ENCODE measurements at places on chromosomes 7 and 10.
A peak's percentile ranks its signal among the peaks of the same experiment; 100 is the strongest.

DNA sequence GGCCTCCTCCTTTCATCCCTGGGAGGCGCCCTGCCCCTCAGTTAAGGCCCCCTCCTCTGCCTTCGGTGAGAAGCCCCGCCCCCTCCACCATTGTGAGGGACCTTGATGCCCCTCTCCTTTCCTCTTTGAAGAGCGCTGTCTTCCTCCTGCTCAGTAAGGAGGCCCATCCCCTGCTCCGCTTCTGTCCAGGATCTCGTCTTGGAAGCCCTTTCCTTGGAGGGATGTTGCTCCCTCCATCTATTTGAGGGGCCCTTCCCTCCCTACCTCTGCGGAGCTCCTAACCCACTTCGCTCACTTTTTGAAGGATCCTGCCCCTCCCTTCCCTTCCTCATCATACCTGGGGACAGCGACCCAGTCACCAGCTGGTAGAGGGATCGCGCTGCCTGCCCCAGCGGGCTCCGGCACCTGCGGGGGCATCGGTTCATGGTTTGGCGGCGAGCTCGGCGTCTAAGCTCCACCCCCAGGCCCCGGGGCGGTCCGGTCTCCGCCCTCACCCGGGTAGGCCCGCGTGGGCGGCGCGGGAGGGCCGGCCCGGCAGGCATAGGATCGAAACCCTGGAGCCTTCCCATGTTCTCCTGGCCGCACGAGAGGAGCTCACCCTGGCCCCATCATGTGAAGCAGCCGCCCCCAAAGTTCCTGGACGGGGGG, 4.1 kb downstream of the KCNIP2 start:
- peak; percentile 63 for DNase-seq

GRCh38 chr7:156560696-156561095, 79.9 kb upstream of the RNF32 start:
- DNase-seq, result no peak

GRCh38 chr10:46283580-46284285, 3.1 kb upstream of the ANTXRL start:
- DNase-seq, result no peak

- no peak for DNase-seq
Measured at GRCh38 chr10:69337296-69338132, 59.2 kb downstream of the HK1 start.

DNA sequence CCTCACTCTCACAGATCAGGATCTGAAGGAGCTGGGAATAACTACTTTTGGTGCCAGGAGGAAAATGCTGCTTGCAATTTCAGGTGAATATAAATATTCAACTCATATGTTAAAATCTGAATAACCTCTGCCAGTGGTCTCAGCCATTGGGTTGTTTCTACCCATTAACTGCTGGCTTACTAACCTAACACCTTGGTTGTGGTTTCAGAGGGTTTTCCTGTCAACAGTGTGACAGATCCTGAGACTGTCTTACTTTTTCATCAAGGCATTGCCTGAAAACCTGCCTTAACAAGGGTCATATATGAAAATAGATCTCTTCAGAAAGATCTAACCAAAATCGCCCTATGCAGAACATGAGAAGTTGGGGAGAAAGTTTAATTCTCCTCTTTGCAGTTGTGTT, 307.7 kb downstream of the BICC1 start:
- no peak for DNase-seq

DNA sequence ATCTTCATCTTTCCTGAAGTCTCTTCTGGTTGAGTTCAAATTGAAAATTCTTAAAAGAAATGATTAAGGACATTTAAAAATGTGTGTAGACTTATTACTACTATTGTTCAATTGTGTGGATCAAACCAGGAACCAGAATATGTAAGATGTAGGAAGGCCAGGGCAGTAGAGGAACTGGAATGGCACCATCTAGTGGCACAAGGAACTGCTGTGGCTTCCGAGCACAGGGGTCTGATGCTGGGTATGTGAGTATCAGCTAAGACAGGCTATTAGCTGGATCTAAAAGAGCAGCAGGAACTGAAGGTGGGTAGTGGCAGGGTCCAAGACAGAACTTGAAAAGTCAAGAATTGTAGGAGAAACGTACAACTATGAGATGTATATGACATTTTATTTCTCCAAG, 247.3 kb downstream of the SEMA3A start:
- DNase-seq, result no peak

DNA sequence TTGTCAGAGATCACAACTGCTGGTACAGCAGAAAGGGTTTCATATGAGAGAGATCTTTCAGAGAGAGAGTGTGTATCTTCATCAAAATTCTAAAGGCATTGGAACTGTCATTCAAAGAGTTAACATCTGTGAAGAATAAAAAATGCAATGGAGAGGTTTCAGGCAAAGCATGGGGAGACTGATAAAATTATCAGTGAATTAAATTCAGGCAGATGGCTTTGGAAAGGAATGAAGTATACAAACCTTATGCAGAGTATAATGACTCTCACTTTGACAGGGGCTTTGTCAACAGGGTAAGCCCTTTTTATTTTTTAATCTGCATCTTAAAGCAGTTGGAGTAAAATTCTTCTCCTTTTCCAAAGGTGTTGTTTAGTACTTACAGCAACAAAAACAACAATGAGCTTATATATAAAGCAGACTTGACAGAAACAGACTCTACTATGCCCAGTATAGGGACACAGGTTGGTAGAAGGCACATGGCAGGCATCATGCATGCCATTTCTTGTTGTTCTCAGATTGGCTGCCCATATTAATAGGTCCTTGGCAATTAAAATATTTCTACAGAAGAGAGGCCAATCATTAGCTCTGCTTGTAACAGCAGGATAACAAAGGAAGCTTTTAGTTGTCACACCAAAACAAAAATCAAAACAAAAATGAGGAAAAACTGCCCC, 54.9 kb upstream of the NXPH1 start:
- DNase-seq, result no peak

DNA sequence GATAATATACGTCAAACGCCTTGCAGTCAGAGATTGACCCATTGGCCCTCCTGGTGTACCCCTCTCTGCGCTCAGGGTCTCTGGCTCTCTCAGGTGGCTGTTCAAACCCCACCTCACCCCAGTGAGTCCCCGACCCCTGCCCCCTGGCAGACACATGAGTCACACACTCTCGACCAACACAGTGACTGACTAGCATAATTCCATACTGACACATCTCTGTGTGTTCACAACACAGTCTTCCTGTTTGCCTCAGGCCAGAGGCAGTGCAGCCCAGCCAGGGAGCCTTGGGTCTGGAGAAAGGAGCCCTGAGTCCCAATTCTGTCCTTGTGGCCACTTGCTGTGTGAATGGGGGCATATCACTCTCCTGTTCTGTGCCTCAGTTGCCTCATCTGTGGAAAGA, 40.1 kb downstream of the PALD1 start:
- DNase-seq, result no peak

DNA sequence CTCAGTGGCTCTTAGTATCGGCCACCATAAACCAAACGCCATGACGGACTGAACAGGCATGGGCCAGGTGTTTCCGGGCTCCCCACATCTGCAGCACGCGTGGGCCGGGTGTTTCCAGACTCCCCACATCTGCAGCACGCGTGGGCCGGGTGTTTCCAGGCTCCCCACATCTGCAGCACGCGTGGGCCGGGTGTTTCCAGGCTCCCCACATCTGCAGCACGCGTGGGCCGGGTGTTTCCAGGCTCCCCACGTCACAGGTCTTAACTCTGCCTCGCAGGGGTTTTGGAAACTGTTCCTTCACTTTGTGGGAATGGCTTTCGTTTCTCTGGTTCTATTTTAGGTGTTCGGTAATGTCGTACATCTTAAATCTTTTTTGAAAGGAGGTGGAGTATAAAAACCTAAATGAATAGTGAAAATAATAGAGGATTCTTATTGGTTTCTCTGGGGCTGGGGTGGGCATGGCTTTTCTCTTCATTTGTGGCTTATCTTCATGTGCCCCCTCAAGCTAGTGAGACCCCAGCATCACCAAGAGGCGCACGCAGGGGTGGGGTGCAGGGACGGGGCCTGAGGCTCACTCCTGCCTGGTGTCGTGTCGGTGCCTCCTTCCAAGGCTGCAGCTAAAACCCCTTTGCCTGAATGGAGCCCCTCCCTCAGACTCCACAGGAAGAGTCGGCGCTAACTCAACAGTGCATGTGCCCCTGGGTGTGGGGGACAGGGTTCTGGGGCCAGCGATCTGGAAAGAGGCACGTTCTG, 126.3 kb downstream of the WDR37 start:
- no peak for DNase-seq

GRCh38 chr10:101110856-101111523, 20.1 kb upstream of the TLX1 start:
- no peak for DNase-seq

DNA sequence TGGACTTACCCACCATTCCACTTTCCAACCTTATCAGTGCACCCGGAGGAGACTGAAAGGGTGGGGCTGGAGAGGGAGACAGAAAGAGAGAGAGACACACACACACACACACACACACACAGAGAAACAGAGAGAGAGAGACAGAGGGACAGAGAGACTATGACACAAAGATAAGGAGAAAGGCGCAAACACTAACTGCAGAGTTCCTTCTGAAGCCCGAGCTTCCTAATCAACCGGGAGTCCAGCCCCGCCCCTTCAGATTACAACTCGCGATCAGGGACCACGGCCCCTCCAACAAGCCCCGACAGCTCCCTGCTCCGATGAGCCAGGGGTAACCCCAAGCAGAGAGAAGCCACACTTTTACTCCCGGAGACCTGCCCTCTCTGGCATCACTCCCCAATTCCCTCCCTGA, 499 bp downstream of the GAL3ST4 start:
- no peak for DNase-seq

GRCh38 chr10:82294874-82295378, 419.9 kb downstream of the NRG3 start:
- DNase-seq, result no peak

DNA sequence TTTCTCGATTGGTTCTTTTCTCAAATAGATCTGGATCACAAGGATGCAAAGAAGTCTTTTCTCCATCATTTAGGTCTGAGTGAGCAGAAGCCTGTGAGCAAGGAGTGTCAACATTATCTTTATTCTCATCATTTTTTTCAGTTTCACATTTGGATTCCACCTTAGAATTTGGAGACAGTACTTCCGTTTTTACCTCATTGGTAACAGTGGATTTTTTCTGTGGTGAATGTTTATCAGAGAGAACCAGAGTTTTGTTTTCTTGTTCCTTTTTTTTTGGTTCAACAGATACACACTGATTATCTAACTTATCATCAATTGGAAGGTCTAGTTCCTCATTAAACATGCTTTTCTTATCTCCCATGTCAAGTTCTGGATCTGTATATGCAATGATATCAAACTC, 151.3 kb downstream of the GALNT11 start:
- no peak for DNase-seq

DNA sequence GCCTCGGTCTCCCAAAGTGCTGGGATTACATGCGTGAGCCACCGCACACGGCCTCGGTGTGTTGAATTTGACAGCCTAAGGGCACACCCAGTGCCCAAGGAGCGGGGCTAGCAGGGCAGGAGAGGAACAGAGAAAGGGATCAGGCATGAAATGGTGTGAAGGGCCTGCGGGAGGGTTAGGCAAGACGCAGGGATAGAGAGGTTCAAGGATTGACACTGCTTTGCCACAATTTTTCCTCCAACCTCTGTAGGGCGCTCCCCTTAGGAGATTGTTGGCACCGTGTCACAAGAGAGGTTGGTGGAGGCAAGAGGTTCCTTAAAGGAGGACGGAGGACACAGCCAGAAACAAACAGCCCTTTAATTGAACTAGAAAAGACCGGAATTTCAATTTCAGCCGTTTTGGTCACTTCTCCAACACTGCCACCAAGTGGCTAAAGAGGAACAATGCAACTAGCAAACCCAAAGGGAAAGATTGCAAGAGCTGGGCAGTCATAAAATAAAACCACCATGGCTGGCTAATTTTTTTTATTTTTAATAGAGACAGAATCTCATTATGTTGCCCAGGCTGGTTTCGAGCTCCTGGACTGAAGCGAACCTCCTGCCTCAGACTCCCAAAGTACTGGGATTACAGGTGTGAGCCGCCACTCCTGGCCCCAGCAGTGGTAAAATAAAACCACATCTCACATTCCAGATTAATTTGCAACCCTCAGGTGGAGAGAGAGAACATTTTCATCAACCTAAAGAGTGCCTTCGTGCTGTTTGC, 6.9 kb upstream of the CREB3L2 start:
- DNase-seq, result peak; percentile 19

DNA sequence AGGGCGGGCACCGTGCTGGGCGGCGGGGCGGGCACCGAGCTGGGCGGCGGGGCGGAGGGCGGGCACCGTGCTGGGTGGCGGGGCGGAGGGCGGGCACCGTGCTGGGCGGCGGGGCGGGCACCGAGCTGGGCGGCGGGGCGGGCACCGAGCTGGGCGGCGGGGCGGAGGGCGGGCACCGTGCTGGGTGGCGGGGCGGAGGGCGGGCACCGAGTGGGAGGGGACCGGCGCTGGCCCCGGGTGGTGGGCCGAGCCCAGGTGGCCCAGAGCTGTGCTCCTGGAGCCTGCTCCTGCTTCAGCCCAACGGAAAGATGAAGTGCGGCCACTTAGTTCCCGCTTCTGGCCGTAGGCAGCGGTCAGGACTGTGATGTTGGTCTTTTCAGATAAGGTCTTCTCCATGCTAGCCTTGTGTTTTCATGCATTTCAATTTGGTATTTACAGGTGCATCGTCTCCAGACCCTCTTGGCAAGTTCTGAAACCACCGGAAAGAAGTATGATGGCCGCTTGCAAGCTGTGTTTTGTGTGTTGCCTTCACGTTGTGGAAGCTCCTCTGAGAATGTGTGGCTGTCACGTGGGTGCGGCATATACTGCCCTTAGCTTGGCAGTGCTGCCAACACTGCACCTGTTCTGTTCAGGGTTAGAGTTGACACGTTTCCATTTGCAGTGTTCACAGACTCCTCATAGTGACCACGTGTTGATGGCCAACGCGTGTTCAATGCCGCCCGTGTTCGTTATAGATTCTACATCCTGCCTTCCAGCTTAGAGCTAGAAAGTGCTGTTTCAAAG, 25.2 kb downstream of the IQCE start:
- DNase-seq, result no peak

DNA sequence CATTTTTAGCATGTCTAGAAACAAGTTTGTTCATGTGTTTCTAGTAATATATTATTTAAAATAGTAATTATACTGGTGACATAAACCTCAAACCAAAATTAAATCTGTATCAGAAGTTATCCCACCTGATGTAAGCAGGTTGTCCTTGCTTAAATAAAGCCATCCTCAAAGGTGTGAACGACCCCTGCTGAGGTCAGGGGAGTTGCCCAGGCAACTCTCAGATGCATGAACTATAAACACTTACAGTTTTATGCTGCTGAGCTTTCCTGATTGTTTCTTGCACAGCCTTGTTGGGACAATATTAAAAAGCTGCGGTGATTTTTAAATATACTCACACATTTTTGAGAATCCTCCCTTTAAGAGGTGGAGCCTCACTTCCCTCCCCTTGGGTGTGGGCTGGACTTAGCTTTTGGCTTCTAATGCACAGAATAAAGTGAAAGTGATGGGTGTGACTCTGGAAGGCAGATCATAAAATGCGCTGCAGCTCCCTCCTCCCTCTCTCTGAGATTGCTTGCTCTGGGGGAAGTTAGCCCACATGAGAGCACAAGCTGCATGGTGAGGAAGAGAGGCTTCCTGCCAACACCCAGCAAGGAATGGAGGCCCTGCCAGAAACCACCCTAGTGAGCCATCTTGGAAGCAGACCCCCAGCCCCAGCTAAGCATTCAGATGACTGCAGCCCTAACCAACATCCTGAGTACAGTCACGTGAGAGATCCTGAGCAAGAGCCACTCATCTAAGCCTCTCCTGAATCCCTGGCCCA, 152.7 kb downstream of the SKIDA1 start:
- DNase-seq, result no peak

GRCh38 chr10:87054373-87055295, 34.5 kb downstream of the FAM25A start:
- no peak for DNase-seq

- no peak for DNase-seq
Measured at GRCh38 chr7:106152313-106152665, 40.2 kb upstream of the SYPL1 start.

All from stimulated activated CD4-positive, alpha-beta T cell treated with anti-CD3 and anti-CD28 coated beads, Interleukin-1b, Interleukin-23, amount 100 ng/mL, for 4 hours (primary cell).